ENCODE measurements at places on chromosomes 5 and 9.

GRCh38 chr5:155905364-155905763 is 421.6 kb upstream of the SGCD start:
- no peaks in the 10 kb centered on the region for H3K27me3 ChIP-seq
- no peak overlapping the region for H3K27ac ChIP-seq
- DNase-seq: no peak

DNA sequence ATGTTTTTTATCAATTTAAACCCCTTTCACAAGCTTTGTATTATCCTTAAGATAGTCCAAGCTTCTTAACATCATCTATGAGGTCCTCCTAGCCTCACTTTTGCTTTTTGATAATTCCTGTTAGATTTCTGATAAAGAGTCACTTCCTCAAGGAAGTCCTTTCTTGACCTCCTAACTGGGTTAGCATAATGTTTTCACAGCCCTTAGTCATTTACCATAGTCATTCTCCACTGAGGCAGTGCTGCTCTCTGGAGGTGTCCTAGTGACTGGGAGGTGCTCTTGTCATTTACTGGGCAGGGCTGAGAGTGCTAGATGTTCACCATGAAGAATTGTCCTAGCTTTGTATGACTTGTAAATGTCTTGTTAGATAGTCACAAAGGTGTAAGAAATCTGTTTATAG is 26.4 kb downstream of the TNPO1 start:
- no peaks in the 10 kb centered on the region for H3K4me1 ChIP-seq
- no peak for DNase-seq
- no peaks in the 10 kb centered on the region for H3K27me3 ChIP-seq
- H3K4me3 ChIP-seq: no peak overlapping the region

- no peak overlapping the region for H3K4me3 ChIP-seq
- peaks cover 5% of the 10 kb centered on the region for H3K36me3 ChIP-seq
- DNase-seq: no peak
- no peaks in the 10 kb centered on the region for H3K27me3 ChIP-seq
Observed at GRCh38 chr9:97366476-97366875, 45.4 kb upstream of the TDRD7 start.

GRCh38 chr9:97847474-97848214 is 5.4 kb upstream of the FOXE1 start:
- H3K36me3 ChIP-seq: no peaks in the 10 kb centered on the region
- no peak overlapping the region for H3K4me3 ChIP-seq
- DNase-seq: no peak
- no peaks in the 10 kb centered on the region for H3K4me1 ChIP-seq
- no peak overlapping the region for H3K27ac ChIP-seq

DNA sequence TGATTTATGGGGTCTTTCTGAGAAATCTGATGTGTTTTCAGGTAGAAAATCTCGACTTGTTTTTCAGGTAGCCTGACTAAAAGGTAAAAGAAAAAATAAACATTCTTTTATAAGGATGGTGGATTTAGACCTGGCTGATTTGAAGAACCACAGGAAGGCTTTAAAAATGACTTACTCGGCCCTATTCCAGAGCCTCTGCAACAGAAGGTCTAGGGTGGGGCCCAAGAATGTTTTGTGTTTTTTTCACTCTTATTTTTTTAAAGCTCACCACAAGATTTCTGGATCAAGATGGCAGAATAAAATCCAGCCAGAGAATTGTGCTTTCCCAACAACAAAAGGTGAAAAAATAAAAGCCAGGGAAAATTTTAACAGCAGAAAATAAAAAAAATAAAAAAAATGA is 59.1 kb downstream of the FNBP1 start:
- peak overlapping the region; percentile 1 for H3K27ac ChIP-seq
- peaks cover 19% of the 10 kb centered on the region for H3K36me3 ChIP-seq
- no peaks in the 10 kb centered on the region for H3K27me3 ChIP-seq
- H3K4me1 ChIP-seq: peaks cover 41% of the 10 kb centered on the region
